ENCODE measurements at places on chromosomes 4 and X. TPM values are rescaled to one million over a fixed set of nuclear protein-coding genes. Genes with fewer than 3 reads are reported as not detected.
A peak's percentile ranks its signal among the peaks of the same experiment; 100 is the strongest.

Gene LNX1
- not detected for total RNA-seq

DNA sequence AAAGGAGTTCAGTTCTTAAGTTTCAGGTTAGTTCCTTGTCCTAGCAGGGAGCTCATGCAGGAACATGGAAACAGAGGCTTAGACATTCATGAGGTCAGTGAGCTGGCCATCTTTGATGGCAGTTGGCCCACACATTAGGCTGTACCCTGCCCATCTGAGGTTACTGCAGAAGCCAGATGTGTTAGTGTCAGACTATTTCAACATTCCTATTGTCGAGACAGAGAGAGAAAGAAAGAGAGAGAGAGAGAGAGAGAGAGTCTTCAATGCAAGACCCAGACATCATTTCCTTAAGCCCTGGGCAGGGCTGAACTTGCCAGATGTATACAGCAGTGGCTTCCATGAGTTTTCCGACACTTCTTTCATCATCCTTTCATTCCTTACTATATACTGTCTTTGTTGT lies 91.3 kb downstream of the PPP1R2C start:
- no peak for DNase-seq

Gene GYG2
- total RNA-seq: 9.7 TPM

DNA sequence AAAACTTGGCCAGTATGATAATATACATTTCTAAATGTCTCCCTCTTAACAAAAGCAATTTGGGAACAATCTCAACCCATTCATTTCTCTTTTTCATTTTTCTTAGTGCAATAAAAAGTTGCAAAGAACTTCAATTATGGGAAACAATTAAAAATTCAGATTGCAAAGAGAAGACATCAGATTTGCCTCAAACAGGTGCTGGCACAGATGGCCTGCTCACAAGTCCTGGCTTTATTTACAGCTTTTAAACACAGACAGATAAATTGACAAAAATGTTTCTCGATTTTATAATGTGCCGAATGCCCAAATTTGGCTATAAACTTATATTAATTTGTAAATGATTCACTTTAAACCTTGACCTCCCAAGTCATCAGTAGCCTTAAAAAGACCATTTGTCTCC lies 28.7 kb downstream of the SLC4A4 start:
- DNase-seq: no peak

GRCh38 chr4:128660361-128661215 lies 148.9 kb upstream of the JADE1 start:
- DNase-seq: no peak

Gene CXCL11
- not detected for total RNA-seq

Gene CYLC1
- not detected for total RNA-seq

Gene INPP4B
- 4.0 TPM for total RNA-seq

DNA sequence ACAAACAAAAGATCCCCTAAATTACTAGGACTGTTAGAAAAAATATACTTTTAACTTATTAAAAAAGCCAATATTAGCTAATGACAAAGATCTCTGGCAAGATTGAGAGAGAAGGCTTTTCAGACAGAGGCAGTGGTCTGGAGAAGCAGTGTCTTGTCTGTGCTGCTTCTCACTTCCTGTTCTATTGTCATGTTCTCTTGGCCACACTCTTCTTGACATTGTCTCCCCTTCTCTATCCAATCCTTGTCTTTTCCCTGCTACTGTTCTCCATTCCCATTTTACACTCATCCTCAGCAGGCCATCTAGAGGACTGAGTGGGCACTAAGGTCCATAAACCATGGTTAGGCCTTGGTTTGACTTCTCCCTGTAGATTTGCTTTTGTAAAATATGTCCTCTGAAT lies 14.0 kb upstream of the TAPT1 start:
- no peak for DNase-seq

DNA sequence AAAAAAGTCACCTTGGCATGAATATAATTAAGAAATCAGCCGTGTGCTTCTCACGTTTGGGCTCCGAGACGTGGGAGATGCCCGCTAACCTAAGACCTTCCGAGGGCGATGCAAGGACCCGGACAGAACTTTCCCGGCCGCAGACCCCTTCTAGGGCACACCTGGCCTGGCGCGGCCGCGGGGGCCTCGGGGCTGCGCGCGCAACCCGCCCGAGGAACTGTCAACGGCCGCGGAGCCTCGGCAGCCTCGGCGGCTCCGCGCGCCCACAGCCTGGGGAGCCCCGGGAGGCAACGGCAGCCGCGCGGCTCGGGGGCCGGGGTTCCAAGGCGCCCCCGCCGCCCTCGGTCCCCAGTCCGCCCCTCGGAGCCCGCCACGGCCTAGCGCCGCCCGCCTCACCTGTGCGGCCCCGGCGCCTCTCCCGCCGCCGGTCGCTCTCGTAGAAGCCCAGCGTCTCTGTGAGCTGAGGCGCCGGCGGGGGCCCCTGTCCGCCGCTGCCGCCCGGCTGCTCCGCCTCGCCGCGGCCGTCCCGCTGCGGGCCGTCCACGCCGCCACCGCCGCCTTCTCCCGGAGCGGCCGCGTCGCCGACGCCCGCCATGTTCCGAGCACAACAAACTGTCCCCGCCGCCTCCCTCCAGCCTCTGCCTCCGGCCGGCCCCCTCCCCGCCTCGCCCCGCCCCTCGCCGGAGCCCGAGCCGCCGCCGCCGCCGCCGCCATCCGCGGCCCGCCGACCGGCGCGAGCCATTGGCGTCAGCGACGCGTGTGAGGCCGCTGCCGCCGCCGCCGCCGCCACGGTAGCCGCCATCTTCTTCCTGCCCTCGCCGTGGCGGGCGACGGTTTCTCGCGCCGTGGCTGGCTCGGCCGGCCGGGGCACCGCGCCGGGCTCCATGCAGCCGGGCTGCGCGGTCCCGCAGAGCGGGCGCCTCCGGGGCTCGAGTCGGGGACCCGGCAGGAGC lies at the start of gene TAPT1:
TAPT1 (minus strand) TSS at position 609 of the 953 bp plus-strand sequence; CDS start at position 595, 14 bp downstream.
- peak; percentile 62 for DNase-seq

GRCh38 chr4:2812612-2813354 lies 19.9 kb downstream of the SH3BP2 start:
- DNase-seq: no peak

Gene PPBP
- total RNA-seq: not detected

Gene CASP3
- total RNA-seq: 63.6 TPM

DNA sequence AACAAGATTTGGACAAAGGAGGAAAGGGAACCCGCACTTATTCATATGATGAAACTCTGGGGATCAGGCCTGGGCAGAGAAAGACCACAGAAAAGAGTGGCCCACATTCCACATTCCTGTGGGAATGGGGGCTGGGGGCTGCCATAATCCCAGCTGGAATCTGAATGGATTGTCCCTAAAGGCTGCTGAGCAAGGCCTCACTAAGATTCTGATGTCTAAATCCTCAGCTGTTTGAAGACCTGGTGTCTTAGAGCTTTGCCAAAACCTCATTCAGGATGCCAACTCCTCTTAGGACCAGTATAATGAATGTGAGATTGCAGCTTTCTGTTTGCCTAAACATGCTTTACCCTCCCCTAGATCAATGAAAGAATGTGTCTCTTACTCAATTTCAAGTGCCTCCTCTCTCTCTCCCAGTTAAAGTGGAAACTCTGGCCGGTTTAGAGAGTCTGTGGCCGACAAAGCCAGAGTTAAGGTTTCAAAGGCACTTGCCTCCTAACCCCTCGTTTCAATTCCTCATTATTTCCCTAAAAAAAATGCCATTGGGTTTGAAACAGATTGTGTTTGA lies 33.3 kb upstream of the GPC4 start:
- DNase-seq: no peak

DNA sequence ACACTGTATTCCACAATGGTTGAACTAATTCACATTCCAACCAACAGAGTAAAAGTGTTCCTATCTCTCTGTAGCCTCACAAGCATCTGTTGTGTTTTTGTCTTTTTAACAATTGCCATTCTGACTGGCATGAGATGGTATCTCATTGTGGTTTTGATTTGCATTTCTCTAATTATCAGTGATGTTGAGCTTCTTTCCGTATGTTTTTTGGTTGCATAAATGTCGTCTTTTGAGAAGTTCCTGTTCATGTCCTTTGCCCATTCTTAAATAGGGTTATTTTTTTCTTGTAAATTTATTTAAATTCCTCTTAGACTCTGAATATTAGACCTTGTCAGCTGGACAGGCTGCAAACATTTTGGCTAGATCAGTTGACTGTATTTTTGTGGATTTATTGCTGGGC lies 78.2 kb downstream of the VSIG4 start:
- DNase-seq: no peak

Gene OTC
- total RNA-seq: not detected

Gene SPARCL1
- not detected for total RNA-seq

DNA sequence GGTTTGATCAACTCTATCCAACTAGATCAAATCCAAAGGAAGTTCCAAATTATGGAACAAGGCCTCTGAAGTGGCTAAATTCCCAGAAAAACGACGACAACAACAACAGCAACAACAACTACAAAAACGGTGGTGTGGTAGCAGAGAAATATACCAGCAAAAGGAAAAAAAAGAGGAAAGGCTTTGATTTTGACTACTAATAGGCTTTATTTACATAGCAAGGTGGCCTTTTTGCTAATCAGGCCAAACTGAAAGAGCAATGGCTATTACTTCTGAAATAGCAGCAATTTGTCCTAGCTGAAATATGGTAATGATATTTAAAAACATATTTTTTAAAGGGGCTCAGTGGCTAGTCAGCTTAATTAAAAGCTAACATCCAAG lies 40.8 kb upstream of the TMPRSS11E start:
- DNase-seq: no peak

Gene SPOCK3
- not detected for total RNA-seq

DNA sequence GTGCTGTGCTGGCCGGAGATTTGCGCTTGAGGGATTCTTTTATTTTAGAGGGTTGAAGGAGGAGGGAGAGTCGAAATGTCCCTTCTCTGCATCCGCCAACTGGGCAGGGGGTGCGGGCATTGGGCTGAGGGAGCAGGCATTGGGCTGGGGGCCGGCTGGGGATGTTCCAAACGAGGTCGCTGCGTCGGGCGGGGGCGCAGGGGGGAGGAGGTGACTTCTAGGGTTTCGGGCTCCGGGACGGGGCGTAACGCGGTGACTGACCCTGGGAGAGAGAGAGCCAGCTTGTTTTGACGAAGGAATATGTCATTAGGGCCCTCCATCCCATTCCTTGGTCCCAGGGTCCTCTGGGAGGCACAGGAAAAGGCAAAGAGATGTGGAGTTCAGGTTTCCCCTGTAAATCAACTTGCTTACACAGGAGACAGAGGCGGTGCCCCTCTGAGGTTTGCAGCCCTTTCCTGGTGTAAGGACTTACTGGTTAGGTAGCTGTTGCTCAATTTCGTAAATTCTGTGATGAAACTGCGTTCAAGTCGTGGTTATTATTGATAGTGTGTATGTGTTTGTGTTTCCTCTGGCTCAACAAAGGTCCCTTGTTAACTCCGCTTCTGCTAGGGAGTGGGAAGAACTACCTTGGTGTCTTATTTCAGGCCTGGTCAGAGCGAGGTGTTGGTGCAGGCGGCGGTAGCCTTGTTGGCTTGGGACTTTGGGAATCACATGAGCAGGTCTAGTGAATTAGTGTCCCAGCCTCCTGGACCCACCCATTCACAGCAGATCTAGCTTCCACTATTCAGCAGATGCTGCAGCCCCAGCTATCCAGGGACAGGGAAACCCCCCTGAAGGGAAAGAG lies 716 bp downstream of the FHIP1A start:
- DNase-seq: no peak

- no peak for DNase-seq
Measured at GRCh38 chr4:154634058-154634457, 21.6 kb upstream of the FGG start.

Gene FGF2
- 51.4 TPM for total RNA-seq

GRCh38 chrX:127259742-127260141 lies 440.2 kb downstream of the PRR32 start:
- DNase-seq: no peak

DNA sequence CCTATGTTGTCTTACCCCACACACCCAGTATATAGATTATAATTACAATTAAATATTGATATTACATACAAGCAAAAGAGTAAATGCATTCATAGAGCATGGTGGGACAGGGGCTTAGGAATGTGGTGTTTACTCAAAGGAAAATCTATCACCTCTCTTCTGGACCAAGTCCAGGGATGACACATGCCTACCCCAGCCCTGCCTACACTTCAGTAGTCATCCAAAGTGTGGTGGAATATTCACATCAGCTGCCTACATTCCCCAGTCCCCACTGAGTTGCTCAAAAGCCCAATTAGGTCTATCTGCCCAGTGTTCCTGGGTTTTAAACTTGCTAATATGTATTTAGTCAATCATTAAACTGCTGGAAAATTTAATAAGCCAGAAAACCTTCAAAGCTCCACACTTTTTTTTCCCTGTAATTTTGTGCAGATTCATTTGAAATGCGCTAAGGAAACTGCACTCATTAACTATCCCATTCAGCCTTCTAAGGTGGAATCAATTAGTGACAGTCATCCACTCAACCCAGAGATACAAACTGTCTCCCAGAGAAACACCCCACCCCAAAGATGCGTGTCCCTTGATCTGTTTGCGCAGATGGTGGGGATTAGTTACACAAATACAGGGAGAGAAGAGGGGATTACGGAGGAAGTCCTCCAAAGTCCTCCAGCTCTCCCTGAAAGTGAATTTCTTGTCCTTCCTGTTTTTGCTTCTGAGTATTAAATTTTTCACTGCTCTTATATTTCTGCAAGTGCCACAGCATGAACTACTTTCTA lies 91.7 kb upstream of the KDR start:
- DNase-seq: no peak

Gene EOLA1
- 12.4 TPM for total RNA-seq

Gene TMPRSS11E
- not detected for total RNA-seq

DNA sequence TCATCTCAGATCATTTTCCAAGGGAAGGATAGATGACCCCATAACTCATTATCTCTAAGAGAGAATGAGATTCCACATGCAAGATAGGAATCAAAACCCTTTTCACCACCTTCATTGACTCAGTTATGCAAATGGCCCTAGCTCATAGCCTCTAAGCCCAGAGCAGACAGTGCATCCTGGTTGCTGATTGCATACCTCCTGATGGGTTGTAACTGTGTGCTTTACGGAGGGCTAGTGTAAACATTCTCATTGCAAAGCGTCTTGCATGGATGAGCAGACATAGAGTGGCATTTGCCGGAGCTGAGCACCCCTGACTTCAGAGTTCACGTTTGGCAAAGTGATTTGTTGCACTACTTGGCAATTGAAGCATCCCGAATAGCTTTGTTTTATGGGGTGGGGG lies 151.0 kb downstream of the VCX3A start:
- no peak for DNase-seq

GRCh38 chr4:140648716-140649308 lies 80.1 kb upstream of the UCP1 start:
- no peak for DNase-seq

Gene MAGEA8
- not detected for total RNA-seq

DNA sequence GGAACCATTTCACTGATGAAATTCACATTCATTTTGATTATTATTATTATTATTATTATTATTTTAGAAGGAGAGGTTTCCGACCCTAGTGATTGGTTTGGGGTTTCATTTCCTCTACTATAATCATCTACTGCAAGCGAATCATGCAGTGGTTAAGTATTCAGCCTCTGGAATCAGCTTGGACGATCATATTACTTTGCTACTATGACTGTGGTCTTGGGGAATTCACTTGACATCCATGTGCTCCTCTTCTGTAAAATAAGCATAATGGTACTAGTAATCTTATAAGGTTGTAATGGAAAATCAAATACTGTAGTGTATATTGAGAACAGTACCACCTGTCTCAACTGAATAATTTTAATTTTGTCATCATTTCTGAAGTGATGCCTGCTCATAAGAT lies 132.1 kb upstream of the SLC4A4 start:
- no peak for DNase-seq

Gene TTC29
- total RNA-seq: not detected

Gene TLL1
- 0.20 TPM for total RNA-seq

Gene FRYL
- total RNA-seq: 31.0 TPM

GRCh38 chrX:133461231-133461630 lies 45.9 kb upstream of the GPC4 start:
- no peak for DNase-seq

- DNase-seq: no peak
Measured at GRCh38 chr4:72770708-72771107, 201.7 kb upstream of the ADAMTS3 start.

Gene TREX2
- 1.1 TPM for total RNA-seq

Gene HTN3
- not detected for total RNA-seq

Data from NCI-H460 (cell line).